ENCODE measurements at places on chromosomes 3 and 15. TPM values are rescaled to one million over a fixed set of nuclear protein-coding genes. Genes with fewer than 3 reads are reported as not detected.

Gene GOLGA8T
- 0.99 TPM for total RNA-seq

Gene C3orf49
- not detected for total RNA-seq

Gene PIF1
- 70.9 TPM for total RNA-seq

DNA sequence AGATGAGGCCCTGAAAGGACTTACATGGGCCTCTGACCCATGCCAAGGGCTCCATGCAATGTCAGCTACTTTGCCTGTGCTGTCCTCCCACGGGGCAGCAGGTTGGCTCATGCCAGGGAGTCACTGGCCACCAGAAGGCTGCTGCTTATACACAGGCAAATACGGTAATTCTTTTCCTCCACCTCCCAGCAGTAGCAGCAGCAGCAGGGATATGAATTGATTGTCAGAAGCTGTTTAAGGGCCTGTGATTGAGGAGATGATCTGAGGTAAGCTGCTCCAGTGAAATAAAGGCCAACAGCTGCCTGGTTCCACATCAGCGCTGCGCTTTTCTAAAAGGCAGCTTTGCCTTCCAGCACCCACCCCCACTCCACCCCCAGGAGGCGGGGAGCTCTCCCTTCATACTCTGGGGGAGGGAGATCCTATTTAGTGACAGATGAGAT, 250.5 kb downstream of the SHQ1 start:
- DNase-seq: peak; percentile 41

DNA sequence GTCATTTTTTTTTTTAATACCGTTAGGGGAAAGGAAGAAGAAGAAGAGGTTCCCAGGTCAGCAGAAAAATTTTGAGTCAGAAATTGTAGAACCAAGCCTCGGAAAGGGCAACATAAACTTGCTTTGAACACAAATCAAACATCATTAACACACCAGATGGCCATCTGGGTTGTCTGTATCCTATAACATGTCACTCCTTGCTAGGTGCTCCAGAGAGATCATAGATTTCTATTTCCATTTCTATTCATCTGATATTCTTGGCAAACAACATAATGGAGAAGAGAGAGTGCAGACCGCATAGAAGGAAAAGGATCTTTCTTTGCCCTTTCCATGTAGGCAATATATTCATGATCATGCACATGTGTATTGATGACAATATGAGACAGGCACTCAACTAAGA, 129.5 kb upstream of the STT3B start:
- DNase-seq: no peak

DNA sequence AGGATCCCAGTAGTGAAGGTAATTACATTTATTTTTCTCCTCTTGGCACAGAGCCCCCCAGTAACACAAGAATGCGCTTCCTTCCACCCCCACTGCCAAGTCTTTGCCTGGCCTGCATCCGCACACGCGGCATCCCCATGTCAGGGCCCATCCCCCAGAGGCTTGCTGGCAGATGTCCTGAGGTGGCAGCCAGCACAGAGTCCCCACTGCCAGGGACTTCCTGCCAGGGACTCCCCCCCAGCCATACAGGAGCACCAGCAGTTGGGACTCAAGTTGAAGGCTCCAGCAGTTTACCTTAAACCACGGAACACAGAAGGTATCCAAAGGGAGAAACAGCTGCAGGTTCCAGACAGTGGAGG, 41.0 kb downstream of the MEGF11 start:
- no peak for DNase-seq

Gene ACOX2
- 27.3 TPM for total RNA-seq

- DNase-seq: peak; percentile 64
Observed at GRCh38 chr3:186108106-186108940, 566 bp downstream of the ETV5 start.

Gene CCDC39
- not detected for total RNA-seq

DNA sequence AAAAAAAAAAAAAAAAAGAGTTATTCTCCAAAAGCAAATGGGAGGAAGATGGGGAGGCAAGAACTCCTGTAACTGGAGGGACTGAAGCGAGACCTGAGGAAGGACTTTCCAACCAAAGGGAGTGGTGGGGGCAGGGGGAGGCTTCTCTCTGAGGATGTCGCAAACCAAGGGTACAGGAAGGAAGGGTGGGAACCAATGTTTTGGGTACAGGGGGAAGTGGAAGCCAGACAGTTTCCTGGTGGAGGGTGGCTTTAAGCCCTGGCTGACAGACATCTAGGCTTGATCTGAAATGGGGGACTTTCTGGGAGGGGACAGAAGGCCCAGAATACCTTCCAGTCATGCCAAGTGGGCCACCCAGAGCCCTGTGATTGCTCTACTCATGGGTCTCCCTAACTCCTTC, 27.0 kb downstream of the VIPR1 start:
- DNase-seq: no peak

GRCh38 chr3:122514123-122515019, at the start of gene KPNA1:
Gene KPNA1 (minus strand): TSS chr3:122514939. CDS start chr3:122496565, 18,374 bp downstream.
- peak; percentile 94 for DNase-seq

DNA sequence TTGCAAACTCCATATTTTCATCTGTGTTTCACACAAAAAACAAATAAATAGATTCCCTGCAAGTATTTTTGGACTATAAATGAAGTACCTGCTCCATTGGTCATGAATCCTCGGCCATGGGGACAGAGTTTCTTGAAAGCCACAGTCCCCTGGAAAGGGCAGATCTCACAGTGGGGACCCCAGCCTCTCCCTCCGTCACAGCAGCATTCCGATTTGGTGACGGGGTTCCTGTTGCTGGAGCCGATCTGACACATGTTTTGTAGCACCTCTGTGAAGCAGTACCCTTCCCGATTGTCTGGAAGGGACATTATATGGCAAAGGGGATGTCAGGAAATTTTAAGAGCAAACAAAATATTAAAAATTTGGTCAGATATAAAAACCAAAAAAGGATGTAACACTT, 96.2 kb downstream of the DUT start:
- DNase-seq: no peak

DNA sequence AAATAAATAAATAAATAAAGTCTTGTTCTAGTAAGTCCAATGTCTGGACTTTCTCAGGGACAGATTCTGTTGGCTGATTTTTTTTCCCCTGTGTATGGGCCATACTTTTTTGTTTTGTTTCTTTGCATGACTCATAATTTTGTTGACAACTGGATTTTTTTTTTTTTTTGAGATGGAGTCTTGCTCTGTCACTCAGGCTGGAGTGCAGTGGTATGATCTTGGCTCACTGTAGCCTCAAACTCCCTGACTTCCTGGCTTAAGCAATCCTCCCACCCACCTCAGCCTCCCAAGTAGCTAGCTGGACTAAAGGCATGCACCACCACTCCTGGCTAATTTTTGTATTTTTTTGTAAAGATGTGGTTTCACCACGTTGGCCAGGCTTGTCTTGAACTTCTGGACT, 38.9 kb downstream of the TICRR start:
- DNase-seq: no peak

Gene CLDN16
- 0.18 TPM for total RNA-seq

Gene SH3BP5
- total RNA-seq: 17.2 TPM

DNA sequence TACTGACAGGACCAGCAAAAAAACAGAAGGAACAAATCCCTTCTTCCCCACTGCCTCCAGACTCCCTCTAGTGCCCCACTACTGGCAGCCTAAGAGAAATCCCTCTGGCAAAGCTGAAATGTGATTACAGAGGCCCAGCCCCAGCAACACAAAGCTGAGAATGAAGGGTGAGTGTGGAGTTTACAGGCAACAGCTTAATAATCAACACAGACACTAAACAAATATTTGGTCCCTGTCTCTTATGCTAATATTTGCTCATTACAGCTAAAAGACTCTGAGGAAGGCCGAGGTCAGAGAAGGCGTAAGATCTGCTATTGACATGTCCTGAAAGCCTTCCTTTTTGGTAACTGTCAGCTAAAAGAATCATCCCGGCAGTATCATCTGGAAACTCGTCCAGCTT, 308.5 kb upstream of the RASGRP1 start:
- no peak for DNase-seq

GRCh38 chr15:81157195-81157938, 23.3 kb downstream of the CFAP161 start:
- no peak for DNase-seq

DNA sequence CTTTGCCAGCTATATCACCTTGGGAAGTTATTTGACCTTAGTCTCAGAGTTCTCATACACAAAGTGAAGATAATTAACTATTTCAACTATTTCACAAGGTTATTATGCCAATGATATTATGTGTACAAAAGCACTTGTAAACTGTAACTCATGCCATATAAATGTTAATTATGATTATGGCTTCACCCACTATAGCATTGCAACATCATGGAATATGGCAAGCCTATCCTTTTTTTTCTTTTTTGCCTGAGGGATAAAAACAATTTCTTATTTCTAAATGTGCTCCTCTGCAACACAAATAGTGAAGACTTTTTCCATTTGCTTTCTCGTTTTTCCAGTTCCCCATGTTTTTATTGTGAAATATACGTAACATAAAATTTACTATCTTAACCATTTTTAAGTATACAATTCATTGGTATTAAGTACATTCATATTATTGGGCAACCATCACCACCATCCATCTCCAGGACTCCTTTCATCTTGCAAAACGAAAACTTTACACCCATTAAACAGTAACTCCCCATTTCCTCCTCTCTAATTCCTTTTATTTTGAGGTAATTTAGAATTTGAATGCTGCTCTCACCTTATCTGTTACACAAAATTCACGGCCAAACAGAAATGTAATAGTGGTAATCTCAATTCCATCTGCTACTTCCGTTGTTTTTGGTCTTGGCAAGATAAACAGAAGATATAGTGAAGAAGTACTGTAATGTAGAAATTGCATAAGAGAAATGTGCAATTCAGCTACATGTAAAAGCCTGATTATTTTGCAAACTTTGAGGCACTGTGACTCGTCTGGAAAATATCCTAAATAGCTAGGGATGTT, 46.3 kb downstream of the NANOGP8 start:
- peak; percentile 72 for DNase-seq

DNA sequence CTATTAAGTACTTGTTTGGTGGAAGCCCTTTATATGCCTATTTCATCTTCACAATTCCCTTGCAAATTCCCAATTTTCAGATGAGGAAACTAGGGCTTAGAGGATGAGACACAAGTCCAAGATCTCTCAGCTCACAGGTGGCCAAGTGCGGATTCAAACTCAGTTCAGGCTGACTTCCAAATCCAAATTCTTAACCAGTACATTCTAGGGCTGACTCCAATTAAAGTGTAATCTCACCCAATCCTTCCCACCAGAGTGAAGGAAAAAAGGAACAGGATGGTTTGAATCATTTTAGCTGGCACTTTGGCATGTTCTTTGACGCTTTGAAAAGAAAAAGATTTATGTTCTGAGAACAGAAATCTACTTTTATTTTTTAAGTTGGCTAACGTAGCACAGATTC, 12.7 kb downstream of the ARHGEF3 start:
- no peak for DNase-seq

DNA sequence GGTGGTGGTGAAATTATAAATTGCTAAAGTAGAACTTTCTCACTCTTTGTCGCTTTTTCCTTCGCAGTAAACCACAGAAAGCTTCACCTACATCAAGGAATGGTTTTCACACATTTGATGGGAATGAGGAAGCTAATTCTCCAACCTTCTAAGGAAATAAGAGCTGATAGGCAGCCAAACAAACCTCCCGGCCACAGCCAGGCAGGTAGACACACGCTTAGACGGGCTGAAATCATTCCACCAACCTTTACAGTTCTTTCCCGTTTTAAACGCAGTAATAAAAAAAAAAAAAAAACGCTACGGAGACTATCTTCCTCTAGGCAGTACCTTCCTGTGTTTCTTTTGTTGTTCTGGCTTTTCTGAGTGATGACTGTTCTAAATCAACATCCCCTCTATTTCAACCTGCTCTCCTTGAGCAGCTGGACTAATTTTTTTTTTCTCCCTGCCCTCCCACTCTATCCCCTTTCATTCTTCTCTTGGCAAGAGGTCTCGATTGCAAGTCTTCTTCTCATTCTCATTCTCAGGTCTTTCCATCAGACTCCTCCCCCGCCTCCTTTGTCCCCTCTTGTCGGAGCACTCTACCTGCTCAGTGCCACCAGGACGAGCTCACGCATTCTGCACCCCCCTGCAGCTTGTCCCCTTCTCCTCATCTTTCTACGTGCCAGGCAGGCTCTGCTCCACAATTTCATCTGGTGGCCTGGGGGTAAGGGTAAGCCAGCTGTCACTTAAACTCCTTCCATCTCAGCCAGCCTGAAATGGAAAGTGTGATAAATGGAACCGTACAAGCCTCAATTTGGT, 391.1 kb upstream of the MDFIC2 start:
- no peak for DNase-seq

DNA sequence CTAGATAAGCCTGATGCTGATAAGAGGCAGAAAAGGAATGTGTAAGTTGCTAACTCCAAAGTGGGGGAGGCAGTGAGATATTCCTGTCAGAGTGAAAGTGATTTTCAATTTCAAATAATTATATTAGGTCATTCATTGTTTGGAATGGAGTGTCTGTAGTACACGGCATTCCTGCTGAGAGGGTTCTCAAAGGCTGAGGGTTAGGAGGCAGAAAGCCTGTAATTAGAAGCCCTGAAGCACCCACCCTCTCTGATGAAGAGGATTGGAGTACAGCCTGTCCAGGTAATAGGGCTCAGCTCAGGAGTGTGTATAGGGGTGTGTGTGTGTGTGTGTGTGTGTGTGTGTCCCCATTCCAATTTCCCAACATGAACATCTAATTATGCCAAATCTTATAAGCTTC, 486.8 kb downstream of the MAGI1 start:
- DNase-seq: no peak

Gene CHRM5
- total RNA-seq: not detected

- DNase-seq: peak; percentile 13
Observed at GRCh38 chr3:120048355-120049041, 45.7 kb downstream of the GSK3B start.

DNA sequence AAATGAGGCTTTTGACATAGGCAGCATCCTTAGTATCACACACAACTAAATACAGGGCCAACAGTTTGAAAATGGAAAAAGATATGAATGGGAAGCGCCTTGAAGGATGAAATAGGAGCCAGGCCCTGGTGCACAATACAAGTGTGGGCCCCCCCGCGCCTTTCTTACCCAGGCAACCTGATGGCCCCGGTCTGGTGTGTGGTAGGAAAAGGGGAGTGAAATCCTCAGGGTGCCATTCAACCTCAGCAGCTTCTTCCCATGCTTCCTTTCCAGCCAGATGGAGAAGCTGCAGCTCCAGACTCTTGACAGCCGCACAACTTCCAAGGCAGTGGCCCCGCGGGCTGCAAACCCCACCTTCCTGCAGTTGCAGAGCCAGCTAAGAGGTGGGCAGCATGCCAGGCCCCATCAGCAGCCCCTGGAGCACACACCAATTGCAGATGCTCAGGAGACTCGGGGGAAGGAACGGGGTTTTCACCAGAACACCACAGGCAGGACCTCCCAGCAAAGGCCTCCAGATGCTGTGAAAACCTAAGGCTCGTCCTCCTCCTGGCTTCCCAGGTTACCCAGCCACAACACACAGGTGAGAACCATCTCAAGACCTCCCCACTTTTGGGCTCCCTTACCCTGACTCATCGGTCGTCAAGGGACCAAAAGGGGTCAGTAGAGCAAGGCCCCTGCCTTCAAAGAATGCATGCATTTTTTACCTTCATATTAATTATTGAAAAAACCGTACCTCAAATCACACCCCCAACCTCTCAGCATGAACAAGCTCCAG, 101.6 kb downstream of the CPN2 start:
- no peak for DNase-seq
